Non-pigmented ciliary epithelial cell (primary cell): ENCODE measurements at places on chromosomes 5 and 9.

GRCh38 chr9:21750021-21750735, 52.3 kb upstream of the MTAP start:
- DNase-seq, result no peak

DNA sequence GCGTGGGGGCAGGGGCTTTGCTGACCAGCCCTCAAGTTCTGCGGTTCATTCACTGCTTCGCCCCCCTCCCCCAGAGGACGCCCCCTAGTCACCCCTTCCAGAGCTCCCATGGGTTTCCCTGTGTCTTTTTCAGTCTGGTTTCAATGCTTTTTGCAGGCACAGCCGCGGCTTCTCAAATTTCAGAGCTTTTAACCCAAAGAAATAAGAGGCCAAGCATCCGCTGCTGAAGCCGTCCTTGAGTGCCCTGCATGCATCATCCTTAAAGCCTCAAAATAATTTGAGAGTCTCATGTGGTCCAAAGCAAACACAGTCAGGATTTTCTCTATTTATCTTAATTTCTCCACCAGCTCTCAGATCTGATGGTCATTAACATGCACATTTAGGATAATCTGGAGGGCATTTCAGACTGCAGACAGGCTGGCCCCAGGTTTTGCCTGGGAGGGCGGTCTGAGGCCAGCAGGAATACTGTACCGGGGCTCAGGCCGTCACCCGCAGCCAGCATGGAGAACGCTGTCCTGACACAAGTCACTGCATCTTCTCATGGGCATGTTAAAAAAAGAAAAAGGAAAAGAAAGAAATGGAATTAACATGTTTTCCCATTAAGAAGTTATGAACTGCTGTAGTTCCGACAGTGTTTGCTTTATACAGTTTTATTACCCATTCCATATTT, 420.8 kb upstream of the IRX4 start:
- no peak for DNase-seq

DNA sequence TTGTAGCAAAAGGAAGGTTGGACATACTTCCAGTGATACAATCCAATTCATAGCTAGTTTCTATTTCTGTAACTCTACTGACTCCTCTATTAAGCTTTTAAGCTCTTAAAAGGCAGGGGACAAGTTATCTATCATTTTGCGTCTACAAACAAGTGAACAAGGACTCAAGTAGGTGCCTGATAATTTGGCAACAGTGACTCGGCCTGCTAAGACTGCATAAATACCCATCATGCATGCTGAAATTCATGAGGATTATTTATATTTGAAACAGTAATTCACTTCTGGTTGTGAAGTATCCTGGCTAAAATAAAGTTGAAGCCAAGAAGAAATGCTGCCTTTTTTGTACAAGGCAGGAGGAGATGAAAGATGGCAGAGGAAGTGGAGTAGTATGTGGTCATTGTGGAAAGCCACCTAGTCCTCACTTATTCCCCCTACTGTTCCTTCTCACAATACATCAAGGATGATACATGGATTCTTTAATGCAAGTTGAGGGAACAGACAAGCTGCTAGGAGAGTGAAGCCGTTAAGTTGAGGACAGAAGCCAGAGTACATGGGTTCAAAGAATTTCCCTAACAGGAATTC, 74.0 kb downstream of the MRPS27 start:
- DNase-seq, result no peak

- DNase-seq, result no peak
Measured at GRCh38 chr9:129227843-129228189, 49.8 kb upstream of the IER5L start.

- no peak for DNase-seq
Measured at GRCh38 chr9:102474357-102474756, 520.8 kb upstream of the CYLC2 start.

DNA sequence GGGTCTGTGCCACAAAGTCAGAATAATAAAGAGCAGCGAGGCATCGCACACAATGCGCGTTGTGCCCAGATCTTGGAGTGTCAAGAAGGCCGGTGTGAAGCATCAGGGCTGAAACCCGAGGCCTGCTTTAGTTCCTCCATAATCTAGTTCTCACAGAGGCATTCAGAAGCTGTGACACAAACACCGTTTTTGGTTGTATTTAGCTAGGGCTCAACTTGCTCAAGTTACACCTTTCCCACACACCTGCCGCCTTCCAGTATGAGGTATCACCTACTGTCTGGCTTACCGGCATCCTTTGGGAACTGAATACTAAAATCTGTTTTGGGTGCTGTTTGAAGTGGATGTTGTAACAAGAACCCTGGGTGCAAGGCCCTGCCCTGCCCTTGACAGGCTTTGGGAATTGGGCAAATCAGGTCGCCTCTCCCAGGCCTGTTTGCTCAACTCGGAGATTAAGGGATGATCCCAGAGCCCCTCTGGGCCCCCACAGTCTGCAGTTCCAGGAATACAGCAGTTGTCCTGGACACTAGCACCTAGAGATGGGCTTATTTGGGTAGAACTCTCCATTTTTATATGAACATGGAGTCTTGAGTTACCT, 27.0 kb downstream of the SLC25A25 start:
- DNase-seq, result no peak

GRCh38 chr5:142539154-142539740, 146.6 kb downstream of the FGF1 start:
- no peak for DNase-seq

DNA sequence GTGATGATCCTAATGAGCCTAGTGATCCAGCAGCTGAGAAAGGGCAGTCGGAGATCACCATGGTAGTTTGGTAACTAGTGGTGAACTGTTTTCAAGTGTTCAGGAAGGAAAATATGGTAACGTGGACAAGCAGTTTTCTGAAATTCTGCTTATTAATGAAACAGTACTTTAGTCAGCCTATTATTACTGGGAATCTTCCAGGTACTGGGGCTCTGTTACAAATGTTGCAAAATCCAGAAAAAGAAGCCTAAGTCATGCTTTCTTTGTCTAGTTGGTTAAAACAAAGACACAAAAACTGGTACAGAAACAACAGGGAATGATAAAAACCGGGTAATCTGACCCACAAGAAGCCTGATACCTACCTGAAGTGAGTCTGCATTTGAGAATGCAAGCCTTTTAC, 18.2 kb downstream of the TTC23L start:
- no peak for DNase-seq

DNA sequence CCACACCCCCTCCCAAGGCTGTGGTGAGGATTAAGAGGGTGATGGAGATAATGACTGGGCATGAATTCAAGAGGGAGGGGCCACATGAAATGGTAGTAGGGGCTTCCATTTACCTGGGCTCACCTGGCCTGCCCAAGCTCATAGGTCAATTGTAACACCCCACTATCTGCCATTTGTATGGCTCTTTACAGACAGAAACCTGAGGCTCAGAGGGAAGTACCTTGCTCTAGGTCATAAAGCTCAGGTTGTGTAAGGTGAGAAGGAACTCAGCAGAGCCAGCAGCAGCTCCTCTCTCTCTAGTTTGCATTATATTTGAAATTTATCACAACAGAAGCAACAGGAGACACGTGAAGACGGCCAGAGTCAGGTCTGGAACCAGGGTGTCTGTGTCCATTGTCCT, 133.4 kb upstream of the ALDH1B1 start:
- DNase-seq, result no peak

- DNase-seq, result no peak
Measured at GRCh38 chr9:19748278-19749126, 40.3 kb downstream of the SLC24A2 start.

DNA sequence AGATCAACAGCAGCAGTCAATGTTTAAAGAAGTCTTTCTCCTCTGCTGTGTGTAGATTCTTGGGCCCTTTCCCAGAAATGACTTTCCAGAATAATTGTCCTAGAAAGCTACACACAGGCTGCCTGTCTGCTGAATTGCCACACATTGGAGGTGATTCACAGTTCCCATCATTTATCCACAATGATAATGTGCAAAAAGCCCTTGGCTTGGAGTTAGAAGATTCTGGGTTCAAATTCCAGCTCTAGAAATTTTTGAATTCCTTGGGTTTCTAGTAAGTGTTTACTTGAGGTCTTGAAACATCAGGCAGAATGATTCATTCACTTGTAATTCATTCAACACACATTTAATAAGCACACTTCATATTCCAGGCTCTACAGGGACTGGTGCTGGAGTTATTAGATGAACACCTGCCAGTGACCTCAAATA, 28.6 kb upstream of the EPB41L4B start:
- peak; percentile 68 for DNase-seq

DNA sequence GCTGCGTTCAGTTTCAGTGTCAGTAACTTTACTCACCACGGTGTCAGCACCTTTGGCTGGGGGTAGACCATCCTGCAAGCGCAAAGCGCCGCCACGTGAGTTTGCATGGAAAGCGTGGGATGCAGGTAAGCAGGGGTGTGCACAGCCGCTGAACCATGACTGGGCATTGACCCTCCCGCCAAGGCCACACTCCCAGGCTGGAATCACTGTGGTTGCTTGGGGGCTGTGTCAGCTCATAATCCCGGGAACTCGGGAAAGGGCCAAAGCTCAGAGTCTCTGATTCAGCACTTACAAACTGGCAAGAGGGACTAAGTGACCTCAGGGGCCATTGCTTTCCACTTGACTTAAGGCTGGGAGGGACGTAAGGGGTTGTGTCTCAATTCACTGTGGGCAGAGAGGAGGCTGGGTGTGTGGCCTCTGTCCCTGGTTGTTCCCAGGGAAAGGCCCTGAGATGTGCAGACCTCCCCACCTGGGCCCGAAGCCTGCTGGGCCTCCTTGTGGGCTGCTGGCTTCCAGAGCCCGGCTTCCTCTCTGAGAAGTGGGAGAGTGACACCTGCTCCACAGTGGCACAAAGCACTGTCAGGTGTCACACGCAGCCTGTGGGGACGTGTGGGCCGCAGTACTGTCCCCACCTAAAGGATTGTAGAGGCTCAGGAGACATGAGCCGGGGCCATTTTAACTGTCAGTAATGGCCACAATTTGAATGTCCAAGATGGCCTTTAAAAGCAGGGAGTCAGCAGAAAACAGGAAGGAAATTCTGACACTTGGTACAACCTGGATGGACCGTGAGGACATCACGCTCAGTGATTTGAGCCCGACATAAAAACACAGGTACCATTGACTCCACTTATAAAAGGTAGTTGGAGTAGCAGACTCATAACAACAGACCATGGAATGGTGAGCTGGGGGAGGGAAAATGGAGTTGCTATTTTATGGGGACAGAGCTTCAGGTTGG, 16.7 kb downstream of the ABO start:
- DNase-seq, result no peak

GRCh38 chr9:7313389-7313788, 486.2 kb downstream of the DMAC1 start:
- no peak for DNase-seq

DNA sequence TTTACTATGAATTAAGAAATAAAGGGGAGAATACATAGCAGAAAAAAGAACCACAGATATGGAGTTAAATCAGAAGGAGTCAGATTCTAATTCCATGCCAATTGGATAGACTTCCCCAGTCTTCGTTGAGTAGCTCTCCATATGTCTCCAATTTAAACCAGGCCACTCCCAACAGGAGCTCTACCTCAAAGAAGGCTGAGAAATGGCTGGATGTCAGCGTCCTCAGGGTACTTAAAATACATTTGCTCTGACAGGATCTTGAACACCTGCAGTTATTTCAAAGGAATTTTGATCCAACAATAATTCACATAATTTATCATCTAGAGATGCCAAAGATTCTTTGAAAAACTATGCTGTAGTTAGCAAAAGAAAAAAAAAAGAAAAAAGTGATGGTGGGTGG, 133.9 kb upstream of the FBN2 start:
- DNase-seq, result no peak

GRCh38 chr9:124303762-124304161, 46.0 kb downstream of the NEK6 start:
- DNase-seq, result no peak

GRCh38 chr5:14681236-14681752, 16.8 kb downstream of the OTULIN start:
- DNase-seq, result no peak

GRCh38 chr9:80881320-80881719, 808.0 kb downstream of the TLE1 start:
- no peak for DNase-seq

GRCh38 chr9:90219548-90220118, 423.0 kb downstream of the DIRAS2 start:
- DNase-seq, result no peak

DNA sequence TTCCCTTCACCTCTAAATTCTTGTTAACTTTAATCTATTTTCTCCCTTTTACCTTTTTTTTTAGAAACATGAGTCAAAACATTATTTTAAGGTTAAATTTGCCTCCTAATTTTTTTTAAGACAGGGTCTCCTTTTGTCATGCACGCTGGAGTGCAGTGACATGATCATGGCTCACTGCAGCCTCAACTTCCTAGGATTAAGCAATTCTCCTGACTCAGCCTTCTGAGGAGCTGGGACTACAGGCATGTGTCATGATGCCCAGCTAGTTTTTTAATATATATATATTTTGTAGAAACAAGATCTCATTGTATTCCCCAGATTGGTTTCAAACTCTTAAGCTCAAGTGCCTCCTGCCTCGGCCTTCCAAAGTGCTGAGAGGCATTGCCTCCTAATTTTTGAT, 424.7 kb upstream of the FAM174A start:
- no peak for DNase-seq

DNA sequence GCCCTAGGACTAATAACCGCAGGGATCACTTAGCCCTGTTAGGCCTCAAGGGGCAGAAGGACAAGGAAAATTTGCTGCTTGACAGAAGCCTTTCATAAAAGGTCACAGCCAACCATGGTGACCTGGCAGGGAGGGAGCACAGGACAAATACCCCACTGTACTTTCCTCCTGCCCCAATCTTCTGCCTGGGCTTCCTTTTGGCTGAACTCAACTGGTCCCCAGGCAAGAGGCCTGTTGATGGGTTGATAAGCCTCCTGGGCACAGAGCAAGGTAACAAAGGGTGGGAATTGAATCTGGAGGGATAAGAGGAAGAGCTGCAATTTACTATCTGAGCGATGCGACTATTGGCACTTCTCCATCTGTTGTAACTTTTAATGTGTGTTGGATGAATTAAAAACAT, 392.9 kb downstream of the RASEF start:
- no peak for DNase-seq

GRCh38 chr5:133830911-133831310, 137.5 kb downstream of the C5orf15 start:
- DNase-seq, result no peak

DNA sequence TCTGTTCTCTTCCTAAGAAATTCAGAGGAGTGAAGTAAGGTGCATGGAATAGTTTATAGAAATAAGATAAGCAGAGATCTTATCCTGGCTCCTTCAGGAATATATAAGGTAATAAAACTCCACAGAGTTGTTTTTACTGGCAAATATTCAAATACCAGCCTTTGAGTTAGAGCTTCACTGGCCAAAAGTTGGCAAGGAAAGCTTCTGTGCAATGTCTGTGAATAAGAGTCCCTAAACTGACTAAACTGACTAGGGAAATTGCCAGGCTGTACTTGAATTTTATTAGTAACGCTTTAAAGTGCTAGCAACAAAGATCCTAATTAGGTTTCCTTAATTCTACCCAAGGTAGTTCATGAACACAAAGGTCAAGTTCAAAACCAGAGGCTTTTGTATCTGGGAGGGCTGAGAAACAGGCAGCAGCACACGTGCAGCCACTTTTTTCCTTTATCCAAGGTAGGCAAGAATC, 131.1 kb upstream of the MPDZ start:
- no peak for DNase-seq

GRCh38 chr9:35882263-35882848, 12.2 kb upstream of the OR13J1 start:
- peak; percentile 19 for DNase-seq

- DNase-seq, result no peak
Measured at GRCh38 chr5:3996707-3997336, 401.2 kb downstream of the IRX1 start.
